ENCODE measurements at places on chromosomes 7 and 10.

DNA sequence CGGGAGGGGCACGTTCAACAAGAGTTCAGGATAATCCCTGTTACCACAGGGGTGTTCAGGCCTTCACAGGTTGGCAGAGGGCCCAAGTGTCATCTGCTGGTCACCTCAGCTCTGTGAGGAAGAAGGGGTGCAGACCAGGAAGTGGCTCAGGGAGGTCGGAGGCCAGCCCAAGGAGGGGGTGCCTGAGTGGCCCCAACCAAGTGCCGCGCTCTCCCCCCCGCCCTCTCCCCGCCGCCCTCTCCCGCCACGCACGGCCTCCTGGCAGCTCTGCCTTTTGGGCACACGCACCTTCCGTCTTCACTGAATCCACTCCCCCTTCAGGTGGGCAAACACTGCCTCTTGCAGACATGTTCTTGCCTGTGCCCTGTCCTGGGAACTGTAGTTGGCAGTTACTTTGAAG is 245.2 kb downstream of the PAXIP1 start:
- H3K27ac ChIP-seq, result no peak overlapping the region
- no peak for DNase-seq
- no peak overlapping the region for H3K4me3 ChIP-seq

GRCh38 chr10:59129867-59130266 is 46.6 kb upstream of the PHYHIPL start:
- DNase-seq, result no peak
- no peaks in the 10 kb centered on the region for H3K27me3 ChIP-seq
- H3K27ac ChIP-seq, result no peak overlapping the region
- H3K36me3 ChIP-seq, result no peaks in the 10 kb centered on the region
- H3K4me3 ChIP-seq, result no peak overlapping the region
- H3K4me1 ChIP-seq, result no peaks in the 10 kb centered on the region

DNA sequence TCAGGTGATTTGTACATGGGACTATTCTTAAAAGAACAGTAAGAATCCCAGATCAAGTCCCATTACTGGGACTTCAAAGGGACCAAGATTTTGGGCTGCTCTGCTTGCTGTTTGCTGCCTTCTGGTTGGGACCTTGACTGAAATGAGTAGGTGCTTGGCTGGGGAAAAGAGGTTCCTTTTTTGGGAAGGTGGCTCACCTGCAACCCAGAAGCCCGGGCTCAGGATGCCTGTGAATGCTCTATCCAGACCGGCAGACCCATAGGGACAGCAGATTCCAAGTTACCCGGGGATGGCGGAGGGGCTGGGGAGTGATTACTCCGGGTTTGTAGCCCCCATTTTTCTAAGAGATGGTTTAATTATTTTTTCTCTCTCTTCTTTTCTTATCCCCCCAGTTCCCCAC is 104.0 kb downstream of the CPXM2 start:
- DNase-seq, result no peak
- no peaks in the 10 kb centered on the region for H3K4me1 ChIP-seq
- H3K4me3 ChIP-seq, result no peak overlapping the region
- no peaks in the 10 kb centered on the region for H3K36me3 ChIP-seq

DNA sequence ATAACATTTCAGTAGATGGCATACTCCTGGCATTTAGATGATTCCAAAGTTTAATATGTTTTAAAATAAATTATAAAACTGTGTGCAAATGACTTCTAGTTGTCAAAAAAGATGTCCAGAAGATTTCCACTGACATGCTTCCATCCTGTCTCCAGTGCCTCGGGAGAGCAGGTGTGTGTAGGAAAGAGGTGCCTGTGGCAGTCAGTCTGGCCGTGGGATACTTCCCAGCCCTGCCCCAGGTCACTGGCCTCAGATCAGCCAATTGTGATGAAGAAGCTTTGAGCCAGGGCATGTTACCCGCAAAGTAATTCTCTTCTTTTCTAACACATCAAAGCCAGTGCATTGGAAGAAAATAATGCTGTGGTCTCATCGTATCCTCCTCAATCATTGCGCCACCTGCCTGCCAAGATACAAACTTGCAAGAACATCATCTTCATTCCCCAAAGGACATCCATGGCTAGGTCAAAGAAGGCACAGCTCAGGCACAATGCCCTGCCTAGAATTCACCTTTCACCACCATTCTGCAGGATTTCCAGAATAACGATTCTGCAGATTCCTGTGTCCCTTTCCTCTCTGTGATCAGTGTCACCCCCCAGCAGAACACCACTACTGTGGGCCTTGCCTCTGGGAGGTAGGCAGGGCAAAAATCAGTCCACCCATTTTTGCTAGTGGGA is 6.3 kb upstream of the KCNMA1 start:
- peaks cover 76% of the 10 kb centered on the region for H3K27me3 ChIP-seq
- peaks cover 5% of the 10 kb centered on the region for H3K4me1 ChIP-seq
- H3K27ac ChIP-seq, result no peak overlapping the region
- peak; percentile 34 for DNase-seq
- no peak overlapping the region for H3K4me3 ChIP-seq

- H3K4me3 ChIP-seq, result no peak overlapping the region
- DNase-seq, result no peak
- no peaks in the 10 kb centered on the region for H3K27me3 ChIP-seq
- no peaks in the 10 kb centered on the region for H3K36me3 ChIP-seq
Measured at GRCh38 chr10:132603851-132604533, 66.4 kb downstream of the INPP5A start.

DNA sequence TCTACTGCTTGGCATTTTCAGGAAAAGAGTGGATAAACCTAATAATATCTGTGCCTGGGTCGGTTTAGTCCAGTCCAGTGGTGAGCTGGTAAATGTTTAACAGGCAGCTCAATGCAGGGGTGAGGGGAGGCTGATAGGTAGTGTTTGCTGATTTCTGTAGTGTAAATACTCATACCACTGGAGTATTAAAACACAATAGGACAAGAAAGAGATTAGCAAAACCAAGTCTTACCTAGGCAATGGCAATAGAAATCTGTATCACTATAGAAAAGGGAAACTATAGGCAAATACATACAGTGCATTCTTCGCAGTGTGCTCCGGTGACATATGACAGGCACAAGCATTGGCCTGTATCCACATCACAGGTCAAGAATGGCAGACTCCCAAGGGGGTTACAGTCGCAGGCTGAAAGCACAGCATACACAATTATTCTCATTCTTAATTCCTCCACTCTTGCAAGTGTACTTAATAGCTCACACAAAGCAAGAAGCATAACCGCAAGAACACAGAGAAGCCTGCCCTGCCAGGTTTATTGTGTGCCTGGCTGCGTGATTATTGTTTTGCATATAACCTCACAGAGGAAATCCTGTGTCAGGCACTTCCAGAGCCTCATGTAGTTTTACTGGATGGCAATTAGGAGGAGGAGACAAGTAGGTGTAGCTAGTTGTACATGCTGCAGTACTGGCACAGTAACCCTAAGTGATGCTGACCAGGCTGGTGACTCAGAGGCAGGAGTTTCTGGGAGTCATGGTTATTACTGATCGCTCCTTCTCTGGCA is 35.0 kb downstream of the LAMB4 start:
- H3K27me3 ChIP-seq, result no peaks in the 10 kb centered on the region
- peaks cover 16% of the 10 kb centered on the region for H3K4me1 ChIP-seq
- no peak for DNase-seq
- H3K36me3 ChIP-seq, result no peaks in the 10 kb centered on the region

- peak; percentile 23 for DNase-seq
- H3K36me3 ChIP-seq, result peaks cover 38% of the 10 kb centered on the region
- no peak overlapping the region for H3K4me3 ChIP-seq
- no peak overlapping the region for H3K27ac ChIP-seq
- H3K27me3 ChIP-seq, result no peaks in the 10 kb centered on the region
Measured at GRCh38 chr10:119438717-119439116, 103.8 kb downstream of the RGS10 start.

- no peak overlapping the region for H3K4me3 ChIP-seq
- H3K27ac ChIP-seq, result no peak overlapping the region
- no peak for DNase-seq
- H3K4me1 ChIP-seq, result no peaks in the 10 kb centered on the region
- H3K27me3 ChIP-seq, result no peaks in the 10 kb centered on the region
Measured at GRCh38 chr7:24255139-24255538, 28.9 kb upstream of the NPY start.

DNA sequence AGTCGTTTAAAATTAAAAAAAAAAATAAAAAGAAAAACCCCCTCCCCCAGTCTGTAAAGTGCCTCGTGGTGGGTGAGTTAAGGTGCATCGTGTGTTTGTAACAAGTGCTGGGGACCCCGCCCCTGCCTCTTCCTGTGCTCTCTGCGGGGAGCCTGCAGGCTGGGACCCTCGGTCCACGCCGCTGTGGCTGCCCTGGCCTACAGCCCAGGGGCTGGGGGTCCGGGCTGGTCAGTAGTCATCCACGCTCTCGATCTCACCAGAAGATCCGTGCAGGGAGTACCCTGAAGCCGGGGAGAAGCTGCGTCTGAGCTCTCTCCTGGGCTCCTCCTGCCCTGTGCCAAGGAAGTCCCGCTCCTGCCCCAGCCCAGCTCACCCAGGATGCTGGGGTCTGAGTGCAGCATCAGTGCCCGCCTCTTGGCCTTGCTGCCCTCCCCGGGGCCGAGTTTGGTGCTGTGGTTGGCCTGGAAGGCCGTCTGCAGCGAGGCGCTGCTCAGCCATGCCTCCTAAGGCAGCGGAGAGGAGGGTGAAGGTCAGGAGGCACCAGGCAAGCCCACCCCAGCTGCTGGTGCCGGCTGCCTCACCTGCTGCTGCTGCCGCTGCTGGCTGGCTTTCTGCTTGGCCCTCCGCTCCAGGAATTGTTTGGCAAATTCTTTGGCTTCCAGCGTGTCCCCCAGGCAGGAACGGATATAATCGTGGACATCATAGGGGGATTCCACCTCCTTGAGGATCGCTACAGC is 8.1 kb downstream of the GNB2 start:
- H3K4me1 ChIP-seq, result peaks cover 41% of the 10 kb centered on the region
- no peak overlapping the region for H3K27ac ChIP-seq
- H3K27me3 ChIP-seq, result no peaks in the 10 kb centered on the region

- no peak for DNase-seq
- no peaks in the 10 kb centered on the region for H3K4me1 ChIP-seq
- no peak overlapping the region for H3K27ac ChIP-seq
- no peaks in the 10 kb centered on the region for H3K27me3 ChIP-seq
- no peak overlapping the region for H3K4me3 ChIP-seq
- no peaks in the 10 kb centered on the region for H3K36me3 ChIP-seq
Measured at GRCh38 chr7:121273467-121274167, 55.2 kb upstream of the WNT16 start.

DNA sequence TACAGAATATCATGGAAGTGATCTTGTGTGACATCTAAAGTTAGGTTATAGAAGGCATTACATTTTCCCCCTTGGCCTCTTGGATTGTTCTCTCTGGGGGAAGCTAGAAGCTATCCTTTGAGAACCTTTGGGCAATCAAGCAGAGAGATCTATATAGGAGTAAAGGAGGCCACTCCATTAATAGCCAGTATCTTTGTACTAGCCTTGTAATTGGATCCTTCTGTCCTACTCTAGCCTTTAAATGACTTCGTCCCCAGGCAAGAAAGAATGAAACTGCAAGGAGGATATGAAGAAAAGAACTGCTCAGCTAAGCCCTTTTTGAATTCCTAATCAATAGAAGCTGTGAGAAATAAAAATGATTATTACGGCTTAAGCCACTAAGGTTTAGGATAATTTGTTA is 230.9 kb downstream of the AGMO start:
- no peaks in the 10 kb centered on the region for H3K36me3 ChIP-seq
- no peak overlapping the region for H3K4me3 ChIP-seq
- no peaks in the 10 kb centered on the region for H3K4me1 ChIP-seq
- H3K27ac ChIP-seq, result no peak overlapping the region

DNA sequence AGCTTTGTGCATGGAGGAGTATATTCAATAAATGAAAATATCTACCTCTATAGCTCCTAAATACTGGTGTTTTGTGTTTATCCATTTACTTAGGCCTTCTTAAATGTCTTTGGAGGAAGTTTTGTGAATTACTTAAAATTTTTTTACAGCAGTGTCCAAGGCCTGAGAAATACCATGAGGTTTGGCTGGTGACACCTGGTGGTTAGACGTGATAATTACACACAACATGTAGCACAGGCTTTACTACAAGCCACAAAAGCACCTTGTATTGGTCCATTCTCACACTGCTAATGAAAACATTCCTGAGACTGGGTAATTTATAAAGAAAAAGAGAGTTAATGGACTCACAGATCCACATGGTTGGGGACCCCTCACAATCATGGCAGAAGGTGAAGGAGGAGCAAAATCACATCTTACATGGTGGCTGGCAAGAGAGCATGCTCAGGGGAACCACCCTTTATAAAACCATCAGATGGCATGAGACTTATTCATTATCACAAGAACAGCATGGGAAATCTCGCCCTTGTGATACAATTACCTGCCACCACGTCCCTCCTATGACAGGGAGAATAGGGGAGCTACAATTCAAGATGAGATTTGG is 20.6 kb downstream of the HYAL4 start:
- H3K36me3 ChIP-seq, result no peaks in the 10 kb centered on the region
- no peak for DNase-seq
- no peak overlapping the region for H3K27ac ChIP-seq

GRCh38 chr10:31602541-31603234 is 283.7 kb downstream of the ZEB1 start:
- H3K4me3 ChIP-seq, result peak overlapping the region; percentile 64
- H3K27me3 ChIP-seq, result peaks cover 5% of the 10 kb centered on the region
- no peaks in the 10 kb centered on the region for H3K36me3 ChIP-seq

- no peaks in the 10 kb centered on the region for H3K27me3 ChIP-seq
- H3K36me3 ChIP-seq, result no peaks in the 10 kb centered on the region
- DNase-seq, result no peak
Measured at GRCh38 chr10:119270762-119271366, 63.5 kb downstream of the GRK5 start.

DNA sequence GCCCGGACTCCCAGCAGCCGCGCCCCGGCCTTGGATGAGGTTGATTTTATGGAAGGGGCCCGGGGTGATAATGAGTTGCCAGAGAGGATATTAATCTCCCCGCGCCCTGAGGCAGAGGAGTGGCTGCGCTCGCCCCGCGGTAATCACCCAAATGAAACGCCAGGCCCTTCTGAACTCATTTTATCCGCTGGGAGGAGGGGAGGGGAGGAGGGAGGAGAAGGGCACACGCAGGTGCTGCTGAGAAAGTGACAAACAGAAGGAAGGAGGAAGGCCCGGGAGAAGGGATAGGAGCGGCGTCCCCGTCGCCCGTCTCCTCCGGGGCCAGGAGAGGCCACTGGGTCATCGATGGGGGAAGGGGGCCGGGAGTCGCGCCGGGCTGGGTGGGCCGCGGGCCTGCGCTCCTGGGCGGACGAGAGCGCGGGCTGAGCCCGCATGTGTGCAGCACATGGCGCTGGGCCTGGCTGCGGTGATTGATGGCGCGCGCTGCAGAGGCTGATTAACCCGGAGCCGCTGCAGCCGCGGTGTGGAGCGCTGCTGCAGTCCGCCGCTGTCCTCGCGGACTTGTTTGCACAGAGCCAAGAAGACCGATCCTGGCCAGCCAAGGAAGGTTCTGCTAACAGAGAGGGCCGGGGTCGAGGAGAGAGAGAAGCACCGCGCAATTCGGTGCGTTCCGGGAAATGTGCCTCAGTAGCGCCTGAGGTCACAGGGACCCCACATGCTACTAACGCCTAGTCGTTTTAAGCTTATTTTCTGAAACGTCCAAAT is 6.5 kb downstream of the MNX1 start:
- peaks cover 6% of the 10 kb centered on the region for H3K4me1 ChIP-seq
- H3K4me3 ChIP-seq, result no peak overlapping the region
- no peaks in the 10 kb centered on the region for H3K36me3 ChIP-seq
- DNase-seq, result no peak
- no peak overlapping the region for H3K27ac ChIP-seq

GRCh38 chr7:88437132-88437531 is 130.4 kb upstream of the STEAP4 start:
- H3K36me3 ChIP-seq, result no peaks in the 10 kb centered on the region
- H3K27ac ChIP-seq, result no peak overlapping the region

Data from left lung (tissue), 14 donors.